ENCODE measurements at places on chromosomes 3 and 15. TPM values are rescaled to one million over a fixed set of nuclear protein-coding genes. Genes with fewer than 3 reads are reported as not detected.

- DNase-seq, result no peak
These were observed 445.2 kb downstream of the SQOR start for GRCh38 chr15:46080016-46080415.

The ATP13A5 gene
- total RNA-seq, result not detected

- DNase-seq, result no peak
These were observed 118.2 kb downstream of the ECT2 start for GRCh38 chr3:172868582-172869200.

The UBAP1L gene
- 14.2 TPM for total RNA-seq

The ACP3 gene
- not detected for total RNA-seq

GRCh38 chr3:15316998-15317435 is 15.4 kb downstream of the SH3BP5 start:
- no peak for DNase-seq

- no peak for DNase-seq
These were observed 63.9 kb downstream of the BOC start for GRCh38 chr3:113275258-113275556.

GRCh38 chr15:31082771-31083369 is 18.7 kb downstream of the TRPM1 start:
- no peak for DNase-seq

- DNase-seq, result no peak
These were observed 9.2 kb downstream of the FAM162A start for GRCh38 chr3:122392868-122393844.

The PLSCR4 gene
- total RNA-seq, result not detected

GRCh38 chr15:60544581-60545264 is 65.8 kb upstream of the ICE2 start:
- no peak for DNase-seq

DNA sequence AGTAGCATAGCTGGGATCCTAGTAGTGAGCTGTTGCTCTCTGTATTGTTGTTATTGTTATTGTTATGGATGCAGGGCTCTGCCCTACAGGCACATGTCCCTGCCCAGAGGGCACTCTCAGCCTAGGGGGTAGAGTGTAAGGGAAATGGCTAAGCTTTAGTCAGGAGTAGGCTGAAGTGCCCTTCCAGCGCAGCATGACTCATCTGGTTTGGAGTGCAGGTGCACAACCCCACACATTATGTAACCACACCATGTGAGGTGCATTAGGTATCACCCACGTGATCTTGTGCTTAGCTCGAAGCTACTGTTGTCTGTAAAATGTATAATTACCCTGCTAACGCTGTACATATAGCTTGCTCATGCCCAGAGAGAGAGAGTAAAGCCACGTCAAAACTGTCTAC is 48.3 kb upstream of the TIPARP start:
- DNase-seq, result no peak

DNA sequence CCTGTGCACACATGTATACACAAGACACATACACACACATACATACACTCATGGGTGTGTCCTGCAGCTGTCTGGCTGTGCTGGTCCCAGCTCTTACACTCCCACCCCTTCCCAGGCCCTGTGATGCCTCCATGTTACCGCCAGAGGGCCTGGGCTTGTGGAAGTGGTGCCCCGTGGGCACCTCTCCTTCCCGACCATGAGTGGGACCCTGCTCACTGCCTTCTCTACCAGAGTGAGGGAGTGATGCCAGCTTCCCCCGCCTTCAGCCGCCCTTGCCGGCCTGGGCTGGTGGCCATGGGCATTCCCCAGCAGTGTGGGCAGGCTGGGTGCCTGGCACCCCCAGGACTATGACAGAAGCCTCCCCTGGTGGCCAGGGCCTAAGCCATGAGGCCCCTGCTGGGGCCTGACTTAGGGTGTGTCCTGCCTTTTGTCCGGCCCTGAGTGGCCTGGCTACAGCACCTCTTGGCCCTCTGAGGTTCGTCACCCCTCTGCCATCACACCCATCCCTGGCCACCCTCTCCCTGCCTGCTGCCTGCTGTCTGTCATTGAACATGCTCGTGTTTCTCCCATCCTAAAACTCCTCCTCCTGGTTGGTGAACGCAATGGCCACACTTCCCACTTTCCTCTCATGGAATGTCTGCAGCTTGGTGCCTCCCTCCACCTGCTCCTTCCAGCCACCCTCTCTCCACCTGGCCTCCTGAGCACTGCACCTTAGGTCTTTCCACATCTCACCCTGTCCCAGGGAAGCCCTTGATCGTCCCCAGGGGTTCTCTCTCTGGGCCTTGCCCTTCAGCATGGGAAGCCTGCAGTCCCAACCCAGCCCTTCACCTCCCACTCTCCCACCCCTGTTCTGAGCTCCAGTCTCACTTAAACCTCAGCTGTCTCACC is 14.6 kb downstream of the HDAC11 start:
- DNase-seq, result no peak

The WDR72 gene
- not detected for total RNA-seq

- no peak for DNase-seq
These were observed 199.4 kb upstream of the ARRDC4 start for GRCh38 chr15:97761110-97761509.

The CCDC51 gene
- total RNA-seq, result 23.3 TPM

GRCh38 chr3:18439281-18439680 is 14.1 kb upstream of the SATB1 start:
- DNase-seq, result no peak

DNA sequence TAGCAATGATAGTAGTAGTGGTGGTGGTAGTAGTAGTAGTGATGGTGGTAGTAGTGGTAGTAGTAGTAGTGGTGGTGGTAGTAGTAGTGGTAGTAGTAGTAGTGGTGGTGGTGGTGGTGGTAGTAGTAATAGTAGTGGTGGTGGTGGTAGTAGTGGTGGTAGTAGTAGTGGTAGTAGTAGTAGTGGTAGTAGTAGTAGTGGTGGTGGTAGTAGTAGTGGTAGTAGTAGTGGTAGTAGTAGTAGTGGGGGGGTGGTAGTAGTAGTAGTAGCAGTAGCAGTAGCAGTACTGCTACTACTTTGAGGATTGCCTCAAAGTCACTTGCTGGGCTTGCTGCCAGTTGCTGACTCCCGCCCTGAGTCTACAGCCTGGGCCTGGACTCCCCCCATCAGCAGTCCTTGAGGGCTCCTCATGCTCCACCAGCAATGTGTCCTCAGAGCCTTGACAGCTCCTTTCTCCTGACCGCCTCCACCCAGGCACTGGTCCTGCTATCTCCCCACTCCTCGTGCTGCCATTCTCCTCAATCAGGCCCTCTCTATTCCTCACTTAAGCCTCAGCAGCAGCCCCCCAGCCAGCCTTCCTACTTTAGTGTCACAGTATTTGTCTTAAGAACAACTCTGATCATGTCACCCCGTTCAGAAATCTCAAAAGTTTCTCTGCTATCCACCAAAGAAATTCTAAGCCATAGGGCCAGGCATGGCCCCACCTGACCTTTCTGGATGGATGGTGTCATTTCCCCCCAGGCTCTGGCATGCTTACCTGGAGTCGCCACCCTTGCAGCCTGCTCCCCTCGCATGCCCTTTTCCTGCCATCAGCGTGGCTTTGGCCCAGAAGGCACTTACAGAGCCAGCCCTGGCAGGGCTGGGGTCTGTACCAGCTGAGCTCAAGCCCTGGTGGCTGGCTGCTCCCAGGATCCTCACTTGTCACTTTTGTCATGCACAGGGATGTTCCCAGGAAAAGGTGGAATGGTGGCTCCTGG is 45.6 kb downstream of the DLEC1 start:
- no peak for DNase-seq

DNA sequence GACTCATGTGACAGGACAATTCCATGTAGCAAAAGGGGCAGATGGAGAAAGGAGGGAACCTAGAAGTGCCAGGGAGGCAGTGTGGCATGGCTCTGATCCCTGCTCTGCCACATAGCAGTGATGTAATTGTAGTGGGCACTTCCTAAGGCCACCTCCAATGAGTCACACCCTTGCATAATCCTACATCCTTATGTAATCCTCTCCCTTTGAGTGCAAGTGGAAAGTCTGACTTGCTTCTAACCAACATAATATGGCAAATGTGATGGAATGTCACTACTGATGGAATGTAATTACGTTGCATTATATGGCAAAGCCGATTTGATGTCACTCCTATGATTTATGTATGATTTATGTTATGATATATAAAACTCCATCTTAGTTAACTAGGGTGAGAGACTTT is 72.9 kb upstream of the ATP2C1 start:
- no peak for DNase-seq

DNA sequence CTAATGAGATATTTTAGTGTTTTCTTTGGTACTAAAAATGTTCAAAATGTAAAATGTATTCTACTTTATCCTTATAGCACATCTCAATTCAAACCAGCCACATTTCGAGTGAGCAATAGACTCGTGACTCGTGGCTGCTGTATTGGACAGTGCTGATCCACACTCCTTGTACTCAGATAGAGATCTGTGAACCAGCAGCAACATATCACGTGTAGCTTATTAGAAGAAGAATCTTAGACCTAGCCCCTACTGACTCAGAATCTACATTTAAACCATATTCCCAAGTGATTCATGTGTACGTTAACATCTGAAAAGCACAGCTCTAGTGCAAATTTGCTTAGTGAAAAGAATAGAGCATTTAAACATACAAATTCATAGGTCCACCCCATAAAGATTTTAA is 130.9 kb downstream of the IL1RAP start:
- DNase-seq, result no peak

The EXD1 gene
- not detected for total RNA-seq

GRCh38 chr3:48407542-48408099 is 22.3 kb downstream of the PLXNB1 start:
- DNase-seq, result peak; percentile 58

All from natural killer cell treated with Interleukin-12 subunit alpha and Interleukin-12 subunit beta and Interleukin-15 and Interleukin-18, amount 100 ng/mL, for 72 hours (primary cell).